ENCODE measurements at places on chromosomes 11 and 22.
A peak's percentile ranks its signal among the peaks of the same experiment; 100 is the strongest.

- H3K4me3 ChIP-seq: no peak overlapping the region
- no peak overlapping the region for H3K27ac ChIP-seq
- no peaks in the 10 kb centered on the region for H3K36me3 ChIP-seq
- no peaks in the 10 kb centered on the region for H3K27me3 ChIP-seq
- no peaks in the 10 kb centered on the region for H3K4me1 ChIP-seq
Measured at GRCh38 chr11:66937193-66937733, 20.9 kb downstream of the PC start.

DNA sequence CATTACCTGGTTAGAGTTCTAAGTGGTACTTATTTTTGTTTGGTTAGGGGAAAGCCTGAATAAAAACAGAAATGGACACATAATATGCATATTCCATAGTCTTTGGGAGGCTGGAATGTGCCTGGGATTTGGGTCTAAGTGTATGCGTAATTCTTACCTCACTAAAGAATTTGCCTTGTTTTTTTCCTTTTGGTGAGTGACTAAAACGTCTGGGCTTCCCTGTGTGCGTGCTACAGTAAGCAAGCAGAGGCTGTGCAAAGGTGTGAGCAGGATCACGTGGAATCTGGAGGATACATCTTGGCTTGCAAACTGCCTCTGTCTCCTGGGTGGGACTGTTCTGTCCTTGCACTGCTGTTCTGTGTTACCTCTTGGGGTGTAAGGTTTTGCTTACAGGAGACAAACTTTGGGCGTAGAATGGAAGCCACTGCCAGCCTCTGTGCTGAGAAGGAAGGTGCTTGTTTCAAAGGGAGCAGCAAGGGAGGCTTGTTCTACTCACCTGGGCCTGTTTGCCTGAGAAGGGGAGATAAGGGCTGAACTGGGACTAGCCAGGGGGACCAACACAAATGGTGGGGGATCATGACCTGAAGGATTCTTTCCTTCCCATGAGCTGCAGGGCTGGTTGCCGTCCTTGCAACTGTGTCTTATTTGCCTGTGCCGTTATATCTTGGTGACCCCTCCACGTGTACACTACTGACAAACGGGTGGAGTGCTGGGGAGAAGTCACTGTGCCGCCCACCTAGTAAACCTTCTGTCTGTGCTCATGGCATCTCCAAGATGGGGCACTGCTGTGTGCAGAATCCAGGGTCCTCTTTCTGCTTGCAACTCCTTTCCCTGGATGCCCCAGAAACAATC, 4.5 kb downstream of the NEAT1 start:
- H3K27me3 ChIP-seq: no peaks in the 10 kb centered on the region
- no peak overlapping the region for H3K4me3 ChIP-seq
- peaks cover 24% of the 10 kb centered on the region for H3K4me1 ChIP-seq
- H3K27ac ChIP-seq: no peak overlapping the region
- H3K36me3 ChIP-seq: peaks cover 3% of the 10 kb centered on the region

- peaks cover 30% of the 10 kb centered on the region for H3K4me1 ChIP-seq
- H3K27me3 ChIP-seq: no peaks in the 10 kb centered on the region
- H3K27ac ChIP-seq: no peak overlapping the region
- no peak for DNase-seq
Measured at GRCh38 chr11:563812-564578, 3.2 kb downstream of the RASSF7 start.

- H3K27ac ChIP-seq: no peak overlapping the region
- peaks cover 6% of the 10 kb centered on the region for H3K4me1 ChIP-seq
- no peak for DNase-seq
- no peaks in the 10 kb centered on the region for H3K27me3 ChIP-seq
- no peaks in the 10 kb centered on the region for H3K36me3 ChIP-seq
Measured at GRCh38 chr11:102757823-102758549, 22.4 kb downstream of the MMP10 start.

DNA sequence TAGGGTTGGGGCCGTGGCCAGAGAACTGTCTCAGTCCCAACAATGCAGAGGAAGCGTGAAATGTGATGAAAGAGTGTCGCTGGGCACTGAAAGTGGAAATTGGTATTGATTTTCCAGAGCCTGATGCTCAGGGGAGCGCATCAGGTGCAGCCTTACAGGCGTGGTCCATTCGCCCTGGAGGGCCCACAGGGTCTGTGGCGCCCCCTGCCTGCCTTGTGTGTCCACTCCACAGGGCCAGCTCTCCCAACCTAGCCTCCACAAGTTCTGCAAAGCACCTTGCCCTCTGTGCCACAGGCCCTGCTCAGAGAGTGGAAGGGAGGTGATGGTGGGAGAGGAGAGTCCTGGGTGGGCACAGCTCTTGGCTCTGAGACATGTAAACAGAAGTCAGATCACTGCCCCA, 54.9 kb upstream of the LMO1 start:
- H3K4me1 ChIP-seq: peaks cover 2% of the 10 kb centered on the region
- no peak overlapping the region for H3K4me3 ChIP-seq
- no peak for DNase-seq
- no peaks in the 10 kb centered on the region for H3K36me3 ChIP-seq

GRCh38 chr11:71063129-71063528, 189.2 kb downstream of the SHANK2 start:
- DNase-seq: no peak
- no peaks in the 10 kb centered on the region for H3K27me3 ChIP-seq
- H3K4me1 ChIP-seq: no peaks in the 10 kb centered on the region
- no peak overlapping the region for H3K27ac ChIP-seq
- no peak overlapping the region for H3K4me3 ChIP-seq

- peaks cover 6% of the 10 kb centered on the region for H3K4me1 ChIP-seq
- peaks cover 62% of the 10 kb centered on the region for H3K36me3 ChIP-seq
- H3K27me3 ChIP-seq: no peaks in the 10 kb centered on the region
Measured at GRCh38 chr11:64774144-64774543, 4.2 kb downstream of the SF1 start.

- no peak for DNase-seq
- H3K4me1 ChIP-seq: peaks cover 10% of the 10 kb centered on the region
- peak overlapping the region; percentile 75 for H3K4me3 ChIP-seq
- no peak overlapping the region for H3K27ac ChIP-seq
- peaks cover 74% of the 10 kb centered on the region for H3K36me3 ChIP-seq
Measured at GRCh38 chr11:65503949-65504673, 5.3 kb downstream of the MALAT1 start.

GRCh38 chr22:18065256-18065655, 12.5 kb upstream of the PEX26 start:
- H3K36me3 ChIP-seq: no peaks in the 10 kb centered on the region
- H3K4me3 ChIP-seq: no peak overlapping the region
- no peak for DNase-seq
- H3K27me3 ChIP-seq: no peaks in the 10 kb centered on the region

GRCh38 chr11:13111813-13112130, 102.7 kb downstream of the RASSF10 start:
- H3K27me3 ChIP-seq: no peaks in the 10 kb centered on the region
- H3K4me1 ChIP-seq: peaks cover 21% of the 10 kb centered on the region
- H3K36me3 ChIP-seq: no peaks in the 10 kb centered on the region
- H3K27ac ChIP-seq: no peak overlapping the region
- H3K4me3 ChIP-seq: no peak overlapping the region

GRCh38 chr11:106420048-106420665, 342.7 kb downstream of the AASDHPPT start:
- H3K27me3 ChIP-seq: no peaks in the 10 kb centered on the region
- no peak overlapping the region for H3K4me3 ChIP-seq
- no peaks in the 10 kb centered on the region for H3K4me1 ChIP-seq
- no peaks in the 10 kb centered on the region for H3K36me3 ChIP-seq

GRCh38 chr11:27095059-27095458, 54.4 kb downstream of the BBOX1 start:
- H3K4me3 ChIP-seq: no peak overlapping the region
- no peaks in the 10 kb centered on the region for H3K27me3 ChIP-seq
- no peaks in the 10 kb centered on the region for H3K4me1 ChIP-seq

- DNase-seq: no peak
- H3K27ac ChIP-seq: no peak overlapping the region
- H3K27me3 ChIP-seq: no peaks in the 10 kb centered on the region
- H3K36me3 ChIP-seq: no peaks in the 10 kb centered on the region
Measured at GRCh38 chr11:14546672-14547071, 26.5 kb upstream of the PSMA1 start.

- H3K36me3 ChIP-seq: no peaks in the 10 kb centered on the region
- no peak overlapping the region for H3K27ac ChIP-seq
- no peak overlapping the region for H3K4me3 ChIP-seq
- no peaks in the 10 kb centered on the region for H3K27me3 ChIP-seq
Measured at GRCh38 chr22:46454504-46455269, 82.7 kb downstream of the CELSR1 start.

- no peak for DNase-seq
- H3K4me3 ChIP-seq: no peak overlapping the region
- H3K4me1 ChIP-seq: no peaks in the 10 kb centered on the region
- no peaks in the 10 kb centered on the region for H3K27me3 ChIP-seq
- no peak overlapping the region for H3K27ac ChIP-seq
Measured at GRCh38 chr22:35039625-35040024, 26.3 kb upstream of the ISX start.

- no peak overlapping the region for H3K27ac ChIP-seq
- no peaks in the 10 kb centered on the region for H3K27me3 ChIP-seq
- H3K36me3 ChIP-seq: no peaks in the 10 kb centered on the region
Measured at GRCh38 chr11:108871152-108871551, 206.3 kb downstream of the DDX10 start.

- H3K36me3 ChIP-seq: no peaks in the 10 kb centered on the region
- DNase-seq: no peak
- H3K27ac ChIP-seq: no peak overlapping the region
- H3K4me3 ChIP-seq: no peak overlapping the region
Measured at GRCh38 chr11:130246738-130247137, 68.0 kb downstream of the ZBTB44 start.

DNA sequence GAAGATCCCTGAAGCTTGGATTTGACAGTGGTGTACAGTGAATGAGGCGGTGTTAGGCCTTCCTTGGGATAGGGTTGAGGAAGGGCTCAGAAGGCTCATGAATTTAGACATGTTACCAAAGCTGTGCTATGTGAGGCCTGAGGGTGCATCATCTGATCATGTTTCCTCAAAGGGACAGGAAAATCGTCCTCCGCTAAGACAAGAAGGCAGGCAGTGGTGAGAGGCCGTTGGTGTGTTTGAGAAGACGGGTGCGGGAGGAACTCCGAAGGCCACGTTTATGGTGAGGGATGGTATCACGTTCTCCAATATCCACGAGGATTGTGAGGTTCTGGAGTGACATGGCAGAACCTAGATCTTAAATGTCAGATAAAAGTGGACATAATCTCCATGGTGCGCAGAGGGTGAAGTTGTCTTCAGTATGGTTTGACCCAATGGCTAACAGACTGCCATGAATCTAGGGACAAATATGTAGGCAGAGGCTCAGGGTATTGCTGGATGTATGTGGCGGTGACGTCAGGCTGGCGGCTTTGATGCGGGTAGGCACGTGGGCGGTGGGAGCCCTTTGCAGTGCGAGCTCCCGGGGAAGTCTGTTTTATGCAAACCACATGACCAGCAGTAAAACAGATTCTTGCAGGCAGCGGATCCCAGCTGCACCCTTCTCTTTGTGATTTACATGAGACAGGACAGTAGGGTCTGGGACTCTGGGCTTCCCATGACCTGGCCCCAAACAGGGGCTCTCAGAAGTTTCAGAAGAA, 242.3 kb upstream of the B3GAT1 start:
- no peak overlapping the region for H3K27ac ChIP-seq
- peaks cover 2% of the 10 kb centered on the region for H3K4me1 ChIP-seq
- no peaks in the 10 kb centered on the region for H3K27me3 ChIP-seq
- no peak for DNase-seq

DNA sequence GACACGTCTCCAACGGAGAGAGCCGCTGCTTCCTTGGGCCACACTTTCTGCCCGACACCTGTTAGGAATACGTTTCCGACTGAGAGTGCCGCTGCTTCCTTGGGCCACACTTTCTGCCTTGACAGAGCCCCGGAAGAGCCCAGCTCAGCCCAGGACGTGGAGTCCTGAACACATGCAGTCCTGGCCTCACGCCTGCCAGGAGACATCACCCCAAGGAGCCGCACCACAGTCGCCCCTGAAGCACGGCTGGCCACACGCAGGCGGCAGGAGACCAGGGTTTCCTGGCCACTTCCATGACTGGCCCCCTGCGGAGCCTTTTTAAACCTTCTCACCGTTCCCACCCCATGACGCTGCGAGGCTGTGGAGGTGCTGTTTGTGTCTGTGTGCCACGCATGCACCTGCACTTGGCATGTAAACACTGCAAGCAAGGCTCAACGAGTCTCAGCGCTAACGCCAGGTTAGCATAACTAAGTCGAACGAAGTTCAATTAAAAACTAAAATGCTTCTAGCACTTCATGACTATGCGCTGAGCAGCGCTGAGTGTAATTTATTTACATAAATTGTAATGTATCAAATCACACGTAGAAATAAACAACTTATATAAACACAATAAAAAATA, 8.8 kb downstream of the TOLLIP start:
- DNase-seq: no peak
- H3K36me3 ChIP-seq: peaks cover 2% of the 10 kb centered on the region
- peaks cover 11% of the 10 kb centered on the region for H3K4me1 ChIP-seq
- H3K27ac ChIP-seq: no peak overlapping the region

GRCh38 chr11:43833657-43834073, 47.0 kb upstream of the ALKBH3 start:
- H3K27ac ChIP-seq: no peak overlapping the region
- no peaks in the 10 kb centered on the region for H3K27me3 ChIP-seq
- H3K4me3 ChIP-seq: no peak overlapping the region
- H3K4me1 ChIP-seq: peaks cover 8% of the 10 kb centered on the region
- DNase-seq: no peak
- peaks cover 2% of the 10 kb centered on the region for H3K36me3 ChIP-seq

GRCh38 chr22:46997311-46997970, 235.0 kb downstream of the TBC1D22A start:
- DNase-seq: no peak
- no peaks in the 10 kb centered on the region for H3K4me1 ChIP-seq
- no peaks in the 10 kb centered on the region for H3K36me3 ChIP-seq
- H3K27ac ChIP-seq: no peak overlapping the region

DNA sequence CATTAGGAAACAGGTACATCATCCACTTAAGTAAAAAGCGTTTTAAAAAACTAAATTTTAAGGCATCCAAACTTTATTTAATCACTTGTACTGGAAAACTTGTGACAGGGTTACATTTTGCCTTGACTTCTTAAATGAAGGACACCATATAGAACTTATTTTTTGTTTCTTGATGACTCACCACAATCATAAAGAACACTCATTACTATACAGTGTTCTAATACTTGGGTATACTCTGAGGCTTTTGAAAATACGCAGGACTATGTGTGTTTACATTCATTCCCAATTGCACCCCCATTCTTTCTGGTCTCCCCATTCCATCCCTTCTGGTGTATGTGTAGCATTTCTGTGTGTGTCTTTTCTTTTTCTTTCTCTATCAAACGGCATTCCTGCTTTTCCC, 69.9 kb downstream of the ZBTB44 start:
- no peak overlapping the region for H3K4me3 ChIP-seq
- H3K36me3 ChIP-seq: no peaks in the 10 kb centered on the region
- H3K4me1 ChIP-seq: no peaks in the 10 kb centered on the region
- no peaks in the 10 kb centered on the region for H3K27me3 ChIP-seq
- no peak overlapping the region for H3K27ac ChIP-seq

DNA sequence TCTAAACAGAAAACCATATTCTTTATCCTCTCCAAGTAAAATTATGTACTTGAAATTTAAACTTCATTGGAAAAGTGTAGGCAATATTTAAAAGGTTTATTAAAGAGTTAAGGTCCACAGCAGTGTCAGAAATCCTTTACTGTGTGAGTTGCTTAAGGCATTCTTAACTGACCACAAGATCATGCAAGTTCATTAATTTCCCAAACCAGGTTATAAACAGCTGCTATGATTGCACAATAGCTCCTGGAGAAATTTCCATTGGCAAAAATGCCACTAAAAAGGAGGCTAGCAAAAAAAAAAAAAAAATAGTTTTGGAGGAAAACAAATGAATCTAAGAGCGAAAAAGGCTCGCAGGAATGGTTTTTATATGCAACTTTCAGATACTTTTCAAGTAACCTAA, 106.2 kb downstream of the ETS1 start:
- no peaks in the 10 kb centered on the region for H3K27me3 ChIP-seq
- no peaks in the 10 kb centered on the region for H3K4me1 ChIP-seq
- DNase-seq: no peak
- no peak overlapping the region for H3K4me3 ChIP-seq

- no peak for DNase-seq
- H3K27ac ChIP-seq: no peak overlapping the region
- H3K36me3 ChIP-seq: peaks cover 17% of the 10 kb centered on the region
Measured at GRCh38 chr22:45321827-45322226, 12.1 kb downstream of the FAM118A start.

Measured in neuronal stem cell (in vitro differentiated cells).